ENCODE measurements at places on chromosomes 4 and X.

GRCh38 chr4:70589785-70590184 is 2.3 kb upstream of the AMBN start:
- no peak for DNase-seq

DNA sequence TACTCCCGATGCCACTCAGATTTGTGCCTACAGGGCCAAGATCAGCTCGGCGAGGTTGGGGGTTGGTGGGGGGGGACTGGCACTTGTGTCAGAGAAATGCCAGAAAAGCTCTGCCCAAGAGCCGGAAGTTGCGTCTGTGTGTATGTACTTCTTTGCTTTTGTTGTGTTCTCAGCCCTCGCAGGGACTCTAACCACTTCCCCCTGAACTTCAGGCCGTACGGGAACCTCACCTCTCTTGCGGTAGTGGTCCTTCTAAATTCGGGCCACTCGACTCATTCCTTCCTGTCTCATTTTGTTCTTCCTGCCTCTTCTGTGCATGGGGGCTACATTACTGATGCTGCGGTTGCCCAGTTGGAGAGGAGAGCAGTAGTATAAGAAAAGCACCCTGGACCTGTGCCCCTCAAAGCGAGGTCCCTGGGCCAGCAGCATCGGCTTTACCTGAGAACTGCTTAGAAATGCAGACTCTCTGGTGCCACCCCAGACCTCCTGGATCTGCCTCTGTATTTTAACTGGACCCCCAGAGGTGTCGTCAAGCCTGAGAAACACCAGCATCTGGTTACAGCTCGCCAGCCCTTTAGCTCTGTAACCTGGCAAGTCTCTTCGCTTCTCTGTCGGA is 146.3 kb upstream of the RPS6KA3 start:
- no peak for DNase-seq

DNA sequence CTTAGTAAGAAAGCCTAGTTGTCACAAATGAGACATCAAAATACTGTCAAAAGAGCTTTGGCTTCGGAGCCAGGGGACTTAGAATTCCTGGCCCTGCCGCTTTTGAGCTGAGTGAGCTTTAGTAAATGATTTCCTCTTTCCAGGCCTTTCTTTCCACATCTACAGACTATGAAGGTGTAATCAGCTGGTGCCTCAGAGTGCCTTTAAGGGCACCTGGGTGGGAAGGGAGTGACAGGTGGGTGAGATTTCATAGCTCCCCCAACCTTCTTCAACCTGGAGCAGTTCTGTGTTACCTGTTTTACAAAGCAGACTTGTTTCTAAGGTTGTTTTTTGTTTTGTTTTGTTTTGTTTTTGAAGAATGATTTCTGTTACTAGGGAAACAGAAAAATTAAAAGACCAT is 154.7 kb upstream of the BOD1L1 start:
- DNase-seq: no peak

DNA sequence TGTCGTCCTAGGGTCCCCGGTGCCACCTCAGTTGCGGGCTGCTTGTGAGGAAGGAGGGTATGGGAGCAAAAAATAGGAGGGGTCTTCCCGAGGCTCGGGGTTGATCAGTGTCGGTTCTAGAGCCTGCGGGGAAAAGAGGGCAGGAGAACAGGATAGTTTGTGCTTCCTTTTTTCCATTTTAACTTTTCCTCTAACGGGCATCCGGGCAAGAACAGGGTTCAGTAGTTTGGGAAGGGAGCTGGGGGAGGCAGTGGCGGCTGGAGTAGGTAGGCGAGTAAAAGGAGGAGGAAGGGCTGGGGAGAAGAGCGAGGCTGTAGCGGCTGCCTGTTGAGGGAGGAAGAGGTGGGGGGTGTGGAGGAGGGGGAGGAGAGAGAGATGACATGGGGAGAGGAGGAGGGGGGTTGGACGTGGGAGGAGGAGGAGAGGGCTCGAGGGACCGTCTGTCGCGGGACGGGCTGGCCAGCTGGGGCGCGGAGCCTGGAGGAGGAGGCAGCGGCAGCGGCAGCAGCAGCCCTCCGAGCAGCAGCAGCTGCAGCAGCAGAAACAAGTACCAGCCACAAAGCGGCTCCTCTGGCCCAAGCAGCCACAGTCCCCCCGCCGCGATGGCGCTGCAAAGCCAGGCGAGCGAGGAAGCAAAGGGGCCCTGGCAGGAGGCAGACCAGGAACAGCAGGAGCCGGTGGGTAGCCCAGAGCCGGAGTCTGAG is at the start of gene SLC16A2:
Gene SLC16A2 (plus strand): TSS at position 458 of the 704 bp plus-strand sequence. CDS start 145 bp downstream, at position 603.
- peak; percentile 58 for DNase-seq

DNA sequence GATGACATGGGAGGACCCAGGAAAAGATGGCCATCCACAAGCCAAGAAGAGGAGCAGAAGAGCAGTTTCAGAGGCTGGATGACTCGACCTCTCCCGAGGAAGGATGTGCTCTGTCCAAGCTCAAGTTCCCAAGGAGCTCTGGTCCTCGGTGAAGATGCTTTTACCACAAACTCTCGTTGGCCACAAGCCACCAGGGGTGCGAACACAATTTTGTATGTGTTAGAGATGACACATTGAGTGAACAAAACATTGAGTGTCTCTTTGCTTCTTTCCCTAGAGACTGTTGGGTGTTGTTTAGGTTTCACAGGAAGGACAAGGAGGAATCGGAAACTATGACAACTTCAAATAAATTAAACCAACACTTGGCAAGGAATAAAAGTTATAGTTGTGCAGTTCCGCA is 26.3 kb downstream of the FGFBP1 start:
- DNase-seq: no peak

DNA sequence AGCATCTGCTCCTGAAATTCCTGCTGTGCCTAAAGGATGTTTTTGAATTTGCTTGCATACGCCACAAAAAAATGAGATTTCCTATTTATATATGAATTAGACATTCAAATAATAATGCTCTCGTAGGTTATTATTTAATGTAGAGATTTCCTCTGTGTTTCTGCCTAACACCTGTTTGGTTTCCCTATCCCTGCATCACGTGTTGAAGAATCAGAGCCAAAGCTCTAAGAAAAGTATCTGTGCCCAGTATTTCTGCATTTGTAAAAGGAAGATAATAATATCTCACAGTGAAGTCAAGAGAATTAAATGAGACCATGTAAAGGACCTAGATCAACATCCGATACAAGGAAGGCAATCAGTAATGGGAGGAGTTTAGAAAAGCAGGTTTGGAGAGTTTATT is 179.5 kb downstream of the HNRNPD start:
- DNase-seq: no peak

GRCh38 chrX:28922106-28922505 is 334.9 kb downstream of the IL1RAPL1 start:
- no peak for DNase-seq

DNA sequence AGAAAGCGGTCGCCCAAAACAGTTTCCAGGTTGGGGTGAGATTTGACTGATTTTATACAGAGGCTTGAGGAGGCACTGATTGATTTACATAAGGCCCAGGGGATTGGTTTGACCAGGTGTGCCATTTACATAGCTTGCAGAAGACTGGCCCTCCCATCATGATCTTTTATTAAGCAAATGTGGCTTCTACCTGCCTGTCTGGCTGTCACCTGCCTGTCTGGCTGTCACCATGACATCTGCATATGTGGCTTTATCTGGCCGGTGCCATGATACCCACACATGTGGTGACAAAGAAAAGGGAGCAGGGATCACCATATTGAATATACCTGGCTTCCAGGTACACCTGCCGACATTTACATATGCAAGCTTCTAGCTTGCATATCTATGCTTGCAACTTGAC is 17.0 kb upstream of the CDS1 start:
- no peak for DNase-seq

- DNase-seq: no peak
Observed at GRCh38 chr4:102298716-102299115, 46.6 kb downstream of the SLC39A8 start.

DNA sequence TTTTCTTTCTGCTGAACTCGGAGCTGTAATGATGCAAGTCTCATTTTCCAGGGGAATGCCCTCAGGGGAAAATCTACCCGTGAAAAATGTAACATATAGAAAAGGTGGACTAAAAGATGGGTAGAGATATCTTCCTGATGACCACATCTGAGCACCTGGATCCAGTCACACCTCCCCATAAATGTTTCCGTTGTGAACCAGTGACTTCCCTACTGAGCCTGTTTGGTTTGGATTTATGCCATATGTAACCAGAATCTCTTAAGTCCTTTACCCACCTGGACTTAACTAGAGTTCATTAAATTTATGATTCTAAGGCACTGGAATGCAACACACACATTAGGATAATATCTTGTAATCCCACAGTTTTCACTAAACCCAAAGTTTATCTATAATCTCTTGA is 171.1 kb downstream of the ZNF330 start:
- no peak for DNase-seq

DNA sequence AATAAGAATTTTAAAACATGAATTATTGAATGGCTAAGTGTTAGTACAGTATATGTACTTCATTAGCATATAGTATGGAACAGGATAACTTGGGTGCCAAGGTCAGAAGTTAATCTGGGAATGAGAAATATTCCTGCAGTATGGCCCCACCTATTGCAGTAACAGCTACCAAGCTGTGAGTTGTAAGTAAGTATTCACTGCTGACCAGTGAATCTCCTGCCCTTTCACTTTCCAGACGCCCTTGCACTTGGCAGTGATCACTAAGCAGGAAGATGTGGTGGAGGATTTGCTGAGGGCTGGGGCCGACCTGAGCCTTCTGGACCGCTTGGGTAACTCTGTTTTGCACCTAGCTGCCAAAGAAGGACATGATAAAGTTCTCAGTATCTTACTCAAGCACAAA is 105.1 kb downstream of the NFKB1 start:
- no peak for DNase-seq

DNA sequence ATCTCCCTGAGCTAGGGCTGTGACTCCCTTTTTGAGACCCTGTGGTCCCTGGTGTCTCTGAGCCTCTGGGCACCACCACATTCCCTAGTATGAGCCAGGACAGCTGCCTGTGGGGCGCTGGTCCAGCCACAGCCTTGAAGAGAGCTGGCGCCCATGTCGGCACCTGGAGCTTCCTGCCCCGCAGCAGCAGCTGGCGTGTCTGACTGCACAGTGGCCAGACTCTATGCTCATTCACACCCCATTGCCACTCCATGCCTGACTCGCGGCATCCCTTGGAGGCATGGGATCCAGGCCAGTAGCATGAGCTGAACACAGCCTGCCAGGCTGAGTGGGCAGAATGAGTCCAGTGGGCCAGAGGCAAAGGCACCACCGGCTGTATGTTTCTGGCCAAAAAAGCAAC is 8.3 kb upstream of the SPP1 start:
- no peak for DNase-seq

DNA sequence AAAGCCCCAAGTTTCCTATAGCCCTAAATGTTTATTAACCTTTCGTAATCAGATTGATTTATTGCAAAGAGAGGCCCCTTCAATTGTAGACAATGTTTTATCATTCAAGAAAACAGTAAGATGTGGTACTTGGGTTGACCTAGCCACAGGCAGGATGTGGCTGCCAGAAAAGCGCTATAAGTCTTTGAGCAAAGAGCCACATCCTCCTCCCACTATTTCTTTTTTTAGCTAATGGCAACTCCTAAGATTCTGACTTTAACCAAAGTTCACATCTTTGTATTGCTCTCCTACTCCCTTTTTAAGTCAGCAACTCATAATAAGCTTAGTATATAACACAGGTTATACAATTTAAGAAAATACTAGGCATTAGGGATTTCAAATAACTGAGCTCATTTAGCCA is 70.7 kb upstream of the PPP3CA start:
- DNase-seq: no peak

DNA sequence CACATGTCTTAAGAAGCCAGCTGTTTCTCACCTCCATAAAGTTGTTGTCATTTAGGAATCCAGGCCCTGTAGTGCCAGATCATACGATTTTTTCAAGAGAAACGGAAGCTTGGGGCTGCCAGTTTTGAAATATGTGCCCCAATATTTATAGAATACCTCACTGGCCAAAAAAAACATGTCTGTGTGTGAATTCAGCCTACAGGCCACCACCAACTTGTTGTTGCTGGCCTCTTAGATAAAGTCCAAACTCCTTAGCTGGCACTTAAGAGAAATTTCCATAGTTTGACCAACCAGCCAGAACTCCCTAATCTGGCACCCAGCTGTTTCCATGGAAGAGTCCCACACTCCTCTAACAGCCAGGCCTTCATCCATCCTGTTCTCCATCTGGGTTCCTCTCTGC is 74.1 kb downstream of the WDR19 start:
- peak; percentile 6 for DNase-seq

- DNase-seq: no peak
Observed at GRCh38 chr4:16691450-16691849, 207.0 kb downstream of the LDB2 start.

DNA sequence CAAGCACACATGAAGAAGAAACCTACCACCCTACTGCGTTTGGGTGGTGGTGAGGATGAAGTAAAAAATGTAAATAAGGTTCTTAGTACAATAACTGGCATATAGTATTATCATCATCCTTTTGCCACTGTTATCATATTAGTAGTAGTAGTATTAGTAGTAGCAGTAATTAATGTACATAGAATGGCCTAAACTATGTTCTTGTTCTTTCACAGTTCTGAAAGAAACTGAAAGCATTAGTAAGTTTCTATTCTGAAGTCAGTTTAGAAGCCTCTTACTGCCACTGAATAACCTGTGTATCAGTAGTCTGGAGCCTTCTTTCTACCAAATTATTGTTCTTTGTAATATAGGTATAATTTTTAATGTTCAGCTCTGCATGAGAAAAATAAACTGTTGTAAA is 21.0 kb downstream of the COL4A6 start:
- DNase-seq: no peak

DNA sequence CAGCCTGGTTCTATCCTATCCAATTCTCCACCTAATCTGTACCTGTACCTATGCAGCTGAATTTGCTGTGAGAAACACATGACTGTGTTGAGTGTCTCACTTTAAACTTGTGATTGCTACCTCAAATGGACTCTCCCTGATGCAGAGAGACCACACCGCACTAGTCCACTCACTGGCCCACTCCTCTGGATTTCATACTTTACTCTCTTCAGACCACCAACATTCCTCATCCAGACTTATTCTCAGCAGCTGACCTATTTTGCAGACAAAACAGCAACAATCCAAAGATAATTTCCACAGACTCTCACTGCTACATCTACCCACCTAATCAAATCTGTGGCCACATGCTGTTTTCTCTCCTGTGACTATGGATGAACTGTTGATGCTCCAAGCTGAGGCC is 45.2 kb downstream of the ACSL4 start:
- no peak for DNase-seq

- DNase-seq: no peak
Observed at GRCh38 chrX:119230850-119231249, 5.2 kb upstream of the PGRMC1 start.

GRCh38 chr4:84639145-84639544 is 56.2 kb downstream of the CDS1 start:
- no peak for DNase-seq

All from H54 (cell line).